ENCODE measurements at places on chromosomes 3 and 15.

DNA sequence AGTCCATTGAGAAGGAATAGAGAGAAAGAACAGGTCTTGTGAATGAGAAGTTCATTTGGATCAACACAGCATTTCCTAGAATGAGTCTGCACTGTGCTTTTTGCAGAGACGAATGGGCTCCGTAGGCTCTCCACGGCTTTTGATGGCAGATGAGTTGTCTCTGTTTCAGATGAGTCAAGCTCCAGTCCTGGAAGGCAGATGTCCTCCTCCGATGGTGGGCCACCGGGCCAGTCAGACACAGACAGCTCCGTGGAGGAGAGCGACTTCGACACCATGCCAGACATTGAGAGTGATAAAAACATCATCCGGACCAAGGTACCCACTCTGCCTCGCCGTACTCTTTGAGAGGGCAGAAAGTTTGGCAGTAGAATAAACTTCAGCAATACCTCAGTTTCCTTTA is 70.5 kb downstream of the SIDT1 start:
- DNase-seq, result no peak

GRCh38 chr3:192001218-192001617 is 540.3 kb downstream of the PYDC2 start:
- DNase-seq, result no peak

DNA sequence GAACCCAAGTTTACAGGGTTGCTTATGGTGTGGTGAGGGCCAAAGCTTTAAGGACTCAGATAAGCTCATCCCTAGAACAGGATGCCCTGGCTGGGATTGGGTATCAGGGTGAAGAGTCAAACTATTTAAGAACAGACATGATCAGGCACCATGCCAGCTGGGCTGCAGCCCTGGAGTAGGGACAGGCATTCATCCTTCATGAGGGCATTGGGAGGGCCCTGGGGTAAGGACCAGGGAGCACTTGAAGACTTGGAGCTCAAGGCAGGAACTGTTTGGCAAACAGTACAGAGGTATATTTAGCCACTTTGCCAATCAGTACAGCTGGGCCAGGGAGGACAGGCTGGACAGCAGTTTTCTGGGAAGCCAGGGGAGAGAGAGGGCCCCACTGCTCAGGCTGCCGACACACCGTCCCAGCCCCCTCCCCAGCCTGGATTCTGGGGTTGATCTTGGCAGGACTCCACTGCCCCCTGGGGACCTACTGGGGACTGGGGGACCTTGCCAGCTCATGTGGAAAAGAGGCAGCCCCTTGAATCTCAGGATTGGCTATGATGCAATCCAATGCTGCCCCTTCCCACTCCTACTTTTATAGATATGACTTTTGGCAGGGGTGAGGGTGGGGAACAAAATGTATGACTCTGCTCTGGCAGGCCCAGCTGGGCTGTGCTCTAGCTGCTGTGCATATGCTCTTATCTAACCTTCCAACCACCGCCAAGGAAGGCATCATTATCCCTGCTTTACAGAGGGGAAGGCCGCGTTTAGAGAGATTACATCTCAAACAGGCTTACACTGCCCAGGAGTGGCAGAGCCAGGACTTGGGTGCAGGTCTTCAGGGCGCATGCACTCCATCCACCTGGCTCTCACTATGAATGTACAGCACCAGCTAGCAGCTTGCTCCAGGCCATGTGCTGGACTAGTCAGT is 2.3 kb downstream of the PLA2G4E start:
- no peak for DNase-seq

DNA sequence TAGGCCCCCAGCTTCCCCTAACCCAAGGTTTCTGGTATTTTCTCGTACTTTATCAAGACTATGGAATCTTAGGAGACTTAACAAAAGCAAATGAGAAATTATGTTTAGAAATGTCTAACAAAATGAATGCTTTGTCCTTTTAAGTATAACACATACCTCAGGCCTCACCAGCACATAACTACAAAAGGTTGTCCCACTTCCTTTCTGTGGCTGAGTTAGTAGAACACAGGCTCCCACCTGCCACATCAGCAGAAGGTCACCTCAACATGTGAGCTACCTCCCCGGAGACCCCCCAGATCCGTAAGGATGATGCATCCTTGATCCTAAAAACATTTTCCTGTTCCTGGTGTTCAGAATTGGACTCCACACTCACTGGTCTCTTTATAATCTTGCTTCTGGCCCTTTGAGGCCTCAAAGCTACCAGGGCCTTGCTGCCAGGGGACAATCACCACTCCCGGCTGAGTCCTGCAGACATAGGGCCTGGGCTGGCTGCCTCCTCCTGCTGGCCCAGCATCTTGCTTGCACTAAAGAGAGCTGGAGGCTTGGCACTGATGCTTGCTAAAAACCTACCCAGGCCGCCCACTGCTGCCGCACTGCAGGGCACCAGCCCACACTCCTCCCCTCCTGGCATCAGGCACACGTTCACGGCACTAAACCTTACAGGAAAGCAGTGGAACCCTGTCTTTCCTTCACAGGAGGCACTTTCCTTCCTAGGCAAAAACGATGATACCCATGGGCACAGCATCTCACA is 2.9 kb downstream of the CCRL2 start:
- no peak for DNase-seq

GRCh38 chr3:115667738-115668065 is 44.4 kb downstream of the GAP43 start:
- no peak for DNase-seq

GRCh38 chr3:153165261-153165681 is 3.2 kb downstream of the RAP2B start:
- DNase-seq, result peak; percentile 54

DNA sequence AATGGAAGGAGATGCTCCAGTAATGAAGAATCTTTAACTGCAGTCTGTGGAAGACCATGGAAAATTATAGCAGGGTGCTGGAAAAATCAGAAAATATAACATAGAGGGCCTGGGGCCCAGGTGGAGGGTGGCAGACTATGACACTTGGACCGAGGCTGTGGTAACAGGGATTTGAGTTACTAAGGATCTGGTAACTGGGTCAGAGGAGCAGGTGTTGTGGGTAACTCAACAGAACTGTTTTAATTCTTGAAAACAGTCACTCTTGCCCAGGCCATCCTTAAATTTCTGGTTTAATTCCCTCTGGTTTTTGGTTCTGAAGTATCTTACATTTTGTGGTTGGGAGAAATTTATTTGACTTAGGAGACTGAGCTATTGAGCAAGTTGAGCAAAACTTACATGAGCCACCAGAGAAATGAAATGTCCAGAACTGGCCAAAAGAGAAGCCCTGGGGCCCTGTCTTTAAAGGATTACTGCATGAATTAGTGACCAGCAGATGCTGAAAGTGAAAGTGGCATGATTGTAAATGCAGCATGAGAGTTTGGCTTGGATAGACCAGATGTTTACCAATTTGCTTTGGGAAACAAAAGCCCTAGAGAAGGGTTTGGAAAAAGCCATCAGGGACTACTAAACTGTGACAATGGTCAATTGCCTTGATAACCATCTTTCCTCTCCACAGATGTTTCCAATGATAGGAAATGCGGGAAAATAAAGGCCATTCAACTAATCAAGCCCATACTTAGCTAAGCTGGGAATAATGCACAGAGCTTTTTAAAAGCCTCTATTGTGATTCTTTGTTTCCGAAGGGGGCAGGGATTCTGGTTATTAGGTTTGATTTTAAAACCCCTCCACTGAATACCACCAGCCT is 374.9 kb upstream of the TGFBR2 start:
- DNase-seq, result no peak

DNA sequence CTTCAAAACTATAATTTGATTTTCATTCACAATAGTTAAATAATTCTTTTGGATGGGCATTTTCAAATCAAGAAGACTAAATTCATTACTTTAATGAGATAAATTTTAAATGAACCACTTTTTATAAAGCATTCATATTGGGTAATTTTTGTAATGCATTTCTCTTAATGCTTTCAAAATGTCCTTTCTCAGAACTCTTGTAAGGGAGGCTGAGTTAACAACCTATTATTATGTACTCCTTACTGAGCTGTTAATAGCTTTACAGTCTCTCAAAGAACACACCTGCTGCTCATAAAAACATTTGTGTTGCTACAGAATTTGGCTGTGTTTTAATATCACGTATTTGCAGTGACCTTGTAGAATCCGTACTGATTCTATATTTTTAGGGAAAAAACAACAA is 334.0 kb upstream of the ARL6 start:
- DNase-seq, result no peak

- no peak for DNase-seq
Measured at GRCh38 chr3:24018784-24019570, 73.9 kb downstream of the NR1D2 start.

DNA sequence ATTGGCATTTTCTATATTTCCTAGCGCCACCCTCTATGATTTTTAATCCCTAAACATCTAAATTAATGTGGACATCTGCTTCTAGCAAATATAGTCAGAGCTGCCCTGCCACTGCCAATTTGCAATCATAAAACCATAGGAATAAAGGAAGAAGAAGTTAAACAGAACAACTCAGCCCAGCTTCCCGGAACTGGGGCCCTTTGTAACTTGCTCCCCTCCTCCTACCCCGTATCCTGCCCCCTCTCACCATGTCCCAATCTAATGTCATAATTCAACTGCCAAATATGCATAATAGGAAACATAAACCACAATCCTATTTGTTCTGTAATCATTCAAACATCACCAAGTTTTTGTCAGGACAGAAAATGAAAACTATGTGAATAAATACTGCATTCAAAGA is 74.4 kb upstream of the ACP3 start:
- DNase-seq, result no peak

- DNase-seq, result no peak
Measured at GRCh38 chr3:42894698-42895579, 11.0 kb upstream of the ZNF662 start.

GRCh38 chr3:30481241-30481640 is 125.2 kb upstream of the TGFBR2 start:
- DNase-seq, result no peak

DNA sequence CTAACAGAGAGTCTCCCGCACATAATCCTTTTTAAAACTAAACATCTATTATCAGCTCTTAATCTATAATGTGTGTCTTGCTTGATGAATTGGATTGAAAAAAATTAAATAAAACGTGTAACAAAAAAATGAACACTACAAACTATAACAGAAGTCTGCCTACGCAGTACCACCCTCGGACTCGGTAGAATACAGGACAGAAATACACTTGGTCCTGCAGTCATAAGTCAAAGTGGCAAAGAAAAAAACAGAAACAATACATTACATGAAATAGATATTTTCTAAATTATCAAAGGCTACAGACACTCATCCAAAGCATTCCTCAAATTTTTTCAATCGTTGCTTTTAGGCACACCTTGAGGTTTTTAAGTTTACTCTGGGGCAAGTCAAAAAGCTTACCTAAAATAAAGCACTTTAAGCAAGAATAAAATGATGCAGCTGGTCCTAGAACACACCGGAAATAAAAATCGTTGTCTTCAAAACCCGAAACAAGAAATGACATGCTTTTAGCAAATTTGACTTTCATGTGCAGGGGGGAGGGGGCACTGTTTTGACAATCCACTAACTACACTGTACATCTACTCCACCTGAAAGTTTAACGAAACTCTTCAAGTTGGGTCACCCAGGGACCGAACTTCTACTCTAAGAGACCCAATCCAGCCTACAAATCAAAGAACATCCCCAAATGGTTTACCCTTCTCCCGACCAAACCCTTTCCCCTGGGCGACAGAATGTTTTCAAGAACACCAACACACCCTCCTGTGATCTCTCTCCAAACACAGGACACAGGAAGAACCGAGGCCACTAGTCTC is 1.3 kb downstream of the ADAM10 start:
- DNase-seq, result peak; percentile 50

GRCh38 chr15:78129751-78130287 is 1.4 kb downstream of the CIB2 start:
- DNase-seq, result no peak

DNA sequence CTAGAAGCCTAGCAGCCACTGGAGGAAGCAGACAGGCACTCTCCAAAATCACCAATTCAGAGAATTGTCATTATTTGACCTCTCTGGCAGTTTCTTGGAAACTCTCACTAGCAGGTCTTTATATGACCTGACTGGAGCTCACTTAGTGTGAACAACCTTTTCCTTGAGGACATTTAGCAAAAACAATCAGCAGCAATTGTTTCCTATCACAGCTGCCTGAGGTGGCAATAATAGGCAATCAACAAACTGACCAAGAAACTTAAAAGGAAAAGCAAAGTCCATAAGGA is 162.4 kb upstream of the STT3B start:
- no peak for DNase-seq

DNA sequence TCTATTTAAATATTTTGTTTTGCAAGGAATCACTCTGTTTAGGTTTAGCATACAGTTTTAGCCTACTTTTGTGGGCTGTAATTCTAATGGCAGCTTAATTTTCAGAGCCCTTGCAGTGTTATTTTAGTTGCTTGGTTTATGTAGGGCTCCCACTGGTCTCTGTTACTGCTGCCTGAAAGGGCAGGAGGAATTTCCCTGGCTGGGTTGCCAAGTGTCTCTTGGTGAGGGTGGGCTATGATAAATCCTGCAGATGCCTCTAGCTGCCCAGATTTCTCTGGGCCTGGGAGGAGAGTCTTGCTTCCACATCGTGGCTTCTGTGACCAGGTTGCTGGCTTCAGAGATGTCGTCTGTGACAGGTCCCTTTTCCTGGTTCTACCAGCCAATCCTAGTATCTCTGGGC is 36.2 kb downstream of the ILDR1 start:
- DNase-seq, result no peak

DNA sequence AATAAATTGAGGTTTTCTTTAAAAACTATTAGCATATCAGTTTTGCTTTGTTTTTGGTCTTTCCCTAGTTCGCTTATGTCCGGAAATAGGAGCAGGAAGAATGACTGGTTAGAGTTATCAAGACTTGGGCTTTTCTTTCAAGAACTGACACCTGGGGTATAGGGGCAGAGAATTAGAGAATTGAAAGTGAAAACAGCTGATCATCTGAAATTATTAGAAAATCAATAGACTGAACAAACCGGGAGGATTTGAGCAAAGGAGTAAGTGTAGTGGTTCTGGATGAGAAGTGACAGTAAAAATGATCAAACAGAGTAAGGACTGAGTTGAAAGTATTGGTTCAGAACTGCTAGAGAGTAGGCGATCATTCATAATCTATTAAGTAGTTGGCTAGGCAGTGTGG is 6.0 kb downstream of the MINDY2 start:
- no peak for DNase-seq

GRCh38 chr3:76638006-76638405 is 401.9 kb upstream of the ROBO2 start:
- DNase-seq, result no peak

GRCh38 chr15:74206801-74207281 is 4.3 kb upstream of the STRA6 start:
- DNase-seq, result no peak

DNA sequence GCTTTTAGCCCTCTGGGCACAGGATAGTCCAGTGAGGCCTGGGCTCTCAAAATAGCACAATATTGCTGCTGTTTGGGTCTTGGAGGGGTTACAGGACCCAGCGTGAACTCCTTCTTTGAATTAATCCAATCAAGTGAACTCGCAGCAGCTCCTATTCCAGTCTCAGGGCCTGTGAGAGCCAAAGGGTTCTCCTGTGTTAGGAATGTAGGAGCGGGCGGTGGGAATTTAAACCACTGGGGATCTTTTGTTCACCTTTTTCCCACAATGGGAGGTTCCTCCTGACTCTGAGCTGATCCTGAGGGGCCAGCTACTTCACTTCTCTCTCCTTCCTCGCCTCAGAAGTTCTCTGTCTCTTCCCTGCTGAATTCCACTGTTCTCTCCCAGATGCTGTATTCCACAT is 504.0 kb downstream of the UNC13C start:
- DNase-seq, result no peak

GRCh38 chr3:129085818-129086217 is 25.2 kb downstream of the GP9 start:
- DNase-seq, result no peak

- DNase-seq, result no peak
Measured at GRCh38 chr15:81595752-81596151, 221.7 kb upstream of the TMC3 start.

- DNase-seq, result no peak
Measured at GRCh38 chr15:101156509-101157159, 95.2 kb downstream of the CHSY1 start.

Data from hematopoietic multipotent progenitor cell treated with erythropoietin and hydrocortisone succinate and interleukin-3 and kit ligand, for 15 days (in vitro differentiated cells).